Activated effector memory CD4-positive, alpha-beta T cell treated with anti-CD3 and anti-CD28 coated beads, Interleukin-2, amount 50 U/mL, for 16 hours (primary cell): ENCODE measurements at places on chromosomes 13 and 19.

- no peak for DNase-seq
These were observed 752 bp upstream of the EDNRB start for GRCh38 chr13:77919246-77919920.

DNA sequence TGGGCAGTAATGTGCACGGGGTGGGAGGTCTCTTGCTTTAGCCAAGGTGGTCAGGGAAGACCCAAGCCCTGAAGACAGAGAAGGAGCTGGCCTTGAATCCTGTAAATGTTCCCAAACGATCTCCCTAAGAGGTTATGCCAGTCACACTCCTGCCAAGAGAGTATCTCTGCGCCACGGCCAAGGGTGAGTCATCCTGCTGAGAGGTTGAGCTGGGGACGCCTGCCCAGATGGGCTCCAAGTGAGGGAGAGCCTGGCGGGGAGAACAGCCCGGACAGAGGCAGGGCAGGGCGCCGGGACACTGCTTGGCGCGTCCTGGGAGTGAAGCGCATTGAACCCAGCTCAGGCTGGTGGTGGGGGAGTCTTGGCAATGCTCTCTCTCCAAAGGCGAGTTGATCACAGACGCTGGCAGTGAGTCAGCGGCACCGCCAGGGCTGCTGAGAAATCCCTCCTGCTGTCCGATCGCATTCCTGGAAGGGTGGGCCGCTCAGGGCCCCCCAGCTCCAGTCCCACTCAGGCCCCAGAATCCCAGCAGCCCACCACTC, 16.4 kb downstream of the SULT2B1 start:
- DNase-seq, result no peak

- DNase-seq, result no peak
These were observed 4.1 kb upstream of the C13orf46 start for GRCh38 chr13:113977976-113978375.

DNA sequence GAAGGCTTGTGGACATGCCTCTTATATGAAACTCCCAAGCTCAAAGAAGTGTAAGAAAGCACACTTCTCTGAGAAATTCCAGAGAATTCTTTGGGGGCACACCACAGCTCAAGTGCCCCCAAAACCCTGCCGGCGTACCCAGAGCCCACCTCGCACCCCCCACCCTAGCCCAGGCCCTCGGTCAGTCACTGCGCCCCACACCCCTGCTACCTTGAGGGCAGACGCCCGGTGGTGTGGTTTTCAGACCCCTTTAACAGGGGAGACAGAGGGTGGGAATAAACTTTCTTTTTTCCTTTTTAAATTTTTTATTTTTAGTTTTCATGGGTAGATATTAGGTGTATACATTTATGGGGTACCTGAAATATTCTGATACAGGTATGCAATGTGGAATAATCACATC, 29.5 kb downstream of the PEPD start:
- DNase-seq, result no peak

- no peak for DNase-seq
These were observed 2.8 kb upstream of the GSK3A start for GRCh38 chr19:42245231-42245630.

DNA sequence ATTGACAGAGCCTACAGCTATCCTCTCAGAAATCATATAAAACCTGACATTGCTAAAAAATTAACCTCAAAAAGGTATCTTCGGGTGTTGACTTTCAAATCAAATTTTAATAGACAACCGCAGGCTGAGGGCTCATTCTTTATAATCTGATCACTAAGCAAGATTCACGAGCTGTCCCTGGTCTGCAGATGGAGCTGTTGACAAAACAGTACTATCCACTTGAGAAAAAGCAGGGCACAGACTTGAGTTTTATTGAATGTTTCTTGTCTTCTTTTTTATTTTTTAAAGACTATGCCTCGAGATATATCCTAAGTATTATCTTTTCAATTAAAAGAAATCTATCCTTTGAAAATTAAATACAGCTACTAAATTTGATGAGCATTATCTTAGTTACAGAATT, 540.5 kb downstream of the PCDH9 start:
- no peak for DNase-seq

DNA sequence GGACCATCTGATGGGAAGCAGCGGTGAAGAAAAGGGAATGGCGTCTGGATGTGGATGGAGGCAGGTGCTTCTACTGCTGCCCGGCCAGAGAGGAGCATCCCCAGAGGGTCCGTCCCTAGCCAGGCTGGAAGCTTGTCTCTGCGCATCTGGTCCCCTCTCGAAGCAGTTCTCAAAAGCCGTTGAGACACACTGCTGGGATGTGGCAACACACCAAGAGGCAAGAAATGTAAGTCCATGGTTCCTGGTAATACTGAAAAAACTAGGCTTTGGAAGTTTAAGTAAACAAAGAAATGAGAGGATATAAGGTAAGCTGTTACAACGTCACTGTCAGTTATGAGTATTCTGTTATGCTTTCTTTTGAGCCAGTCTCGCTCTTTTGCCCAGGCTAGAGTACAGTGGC, 15.1 kb upstream of the FFAR2 start:
- no peak for DNase-seq

GRCh38 chr13:111027458-111028439, 87.4 kb upstream of the ARHGEF7 start:
- DNase-seq, result no peak

GRCh38 chr19:42095142-42095813, 19.3 kb downstream of the ZNF574 start:
- no peak for DNase-seq

- DNase-seq, result no peak
These were observed 19.1 kb downstream of the SYDE1 start for GRCh38 chr19:15126131-15126910.

GRCh38 chr19:53808710-53809125, 15.4 kb downstream of the NLRP12 start:
- DNase-seq, result no peak

DNA sequence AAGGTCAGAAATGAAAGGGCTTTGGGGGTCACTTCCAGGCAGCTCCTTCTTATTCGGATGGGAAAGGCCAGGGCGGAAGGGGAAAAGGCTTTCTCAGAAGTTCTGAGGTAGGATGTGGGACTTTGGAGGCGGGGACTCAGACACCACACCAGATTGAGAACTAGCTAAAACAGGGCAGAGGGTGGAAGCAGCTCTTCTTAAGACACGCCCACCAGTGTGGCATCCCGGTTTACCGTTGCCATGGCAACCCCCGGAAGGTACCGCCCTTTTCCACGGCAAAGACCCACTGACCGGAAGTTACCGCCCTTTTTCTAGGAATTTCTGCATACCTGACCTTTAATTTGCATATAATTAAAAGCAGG, 3.8 kb upstream of the LILRA5 start:
- no peak for DNase-seq

DNA sequence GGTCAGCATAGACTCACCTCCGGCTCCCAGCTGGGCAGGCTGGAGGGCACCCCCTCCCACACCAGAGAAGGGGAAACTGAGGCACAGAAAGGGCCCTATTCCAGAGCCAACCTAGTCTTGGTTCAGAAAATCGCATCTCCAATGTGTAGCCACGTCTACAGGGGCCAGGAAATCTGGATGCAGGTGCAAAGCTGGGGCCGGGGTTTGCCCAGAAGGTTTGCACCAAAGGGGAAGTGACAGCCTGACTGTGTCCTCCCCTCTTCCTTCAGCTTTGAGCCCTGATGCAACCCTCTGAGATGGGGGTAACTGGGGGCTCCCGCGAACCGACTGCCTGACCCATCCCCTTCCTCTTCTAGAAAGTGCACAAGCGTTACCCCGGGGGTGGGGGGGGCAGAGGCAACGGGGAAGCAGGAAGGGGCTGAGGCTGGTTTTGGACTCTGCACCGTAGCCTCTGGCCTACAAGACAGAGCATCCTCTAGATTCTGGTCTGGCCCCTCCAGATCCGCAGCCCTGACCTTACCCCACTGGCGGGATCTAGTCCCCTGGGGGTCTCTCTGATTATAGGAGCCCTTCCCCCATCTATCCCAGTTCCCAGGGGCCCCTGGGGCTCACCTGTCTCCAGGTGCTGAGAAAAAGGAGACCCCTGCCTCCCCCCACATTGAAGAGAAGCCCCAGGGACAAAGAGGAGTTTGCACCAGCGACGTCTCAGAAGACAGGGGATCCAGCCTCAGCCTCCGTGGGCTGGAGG, 1.1 kb upstream of the ONECUT3 start:
- DNase-seq, result no peak

DNA sequence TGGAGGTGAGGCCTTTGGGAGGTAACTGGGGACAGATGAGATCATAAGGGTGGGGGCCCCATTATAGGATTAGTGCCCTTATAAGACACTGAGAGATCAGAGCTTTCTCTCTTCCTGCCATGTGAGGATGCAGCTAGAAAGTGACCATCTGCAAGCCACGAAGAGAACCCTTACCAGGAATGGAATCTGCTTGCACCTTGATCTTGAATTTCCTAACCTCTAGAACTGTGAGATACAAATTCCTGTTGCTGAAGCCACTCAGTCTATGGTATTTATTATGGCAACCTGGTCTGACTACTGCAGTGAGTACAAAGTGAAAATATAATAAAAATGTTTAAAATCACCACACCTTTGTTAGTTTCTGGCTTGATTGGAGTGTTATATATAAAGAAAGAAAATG, 388.0 kb downstream of the LMO7 start:
- no peak for DNase-seq

GRCh38 chr19:38778733-38779132, 5.4 kb upstream of the LGALS7 start:
- DNase-seq, result no peak

GRCh38 chr19:50977626-50978025, 6.1 kb downstream of the KLK7 start:
- DNase-seq, result no peak

- DNase-seq, result no peak
These were observed 1072.8 kb downstream of the UQCRFS1 start for GRCh38 chr19:28140201-28140600.
